T-cell (primary cell): ENCODE measurements at places on chromosomes 5 and 9. TPM values are rescaled to one million over a fixed set of nuclear protein-coding genes. Genes with fewer than 3 reads are reported as not detected.

Gene ABCA1
- total RNA-seq, result 0.44 TPM

GRCh38 chr5:19608444-19609002, 379.5 kb downstream of the CDH18 start:
- DNase-seq, result no peak

GRCh38 chr5:120150770-120151169, 313.3 kb upstream of the PRR16 start:
- no peak for DNase-seq

DNA sequence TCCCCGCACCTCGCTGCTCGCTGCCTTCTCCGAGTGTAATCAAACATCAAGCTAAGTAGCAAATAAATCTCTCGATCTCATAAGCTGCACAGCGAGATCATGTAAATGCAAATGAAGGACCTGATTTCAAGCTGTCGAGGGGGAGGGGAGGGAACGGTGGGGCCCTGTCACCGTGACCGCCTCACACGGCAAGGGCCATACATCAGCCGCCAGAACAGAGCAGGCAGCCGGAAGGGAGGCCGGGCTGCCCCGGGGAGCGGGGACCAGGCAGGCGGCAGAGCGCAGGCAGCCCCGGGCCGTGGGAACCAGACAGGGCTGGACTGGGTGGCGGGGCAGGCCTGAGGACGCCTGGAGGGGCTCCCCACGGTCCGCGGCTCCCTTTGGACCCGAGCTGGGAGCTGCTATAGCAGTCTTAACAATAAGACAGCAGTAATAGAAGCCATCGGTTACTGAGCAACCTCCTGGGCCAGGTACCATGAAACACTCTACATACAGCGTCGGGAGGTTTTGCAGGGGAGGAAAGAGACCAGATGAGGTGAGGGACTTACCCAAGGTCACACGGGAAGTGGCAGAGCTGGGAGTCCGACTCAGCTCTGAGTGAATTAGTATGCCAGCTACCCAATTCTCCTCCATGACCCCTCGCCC, 76.8 kb downstream of the CFAP77 start:
- DNase-seq, result peak; percentile 21
